ENCODE measurements at places on chromosomes 4 and X. TPM values are rescaled to one million over a fixed set of nuclear protein-coding genes. Genes with fewer than 3 reads are reported as not detected.

The SGMS2 gene
- total RNA-seq = 20.5 TPM

GRCh38 chrX:40570346-40571093 is 10.2 kb upstream of the ATP6AP2 start:
- no peak for DNase-seq

DNA sequence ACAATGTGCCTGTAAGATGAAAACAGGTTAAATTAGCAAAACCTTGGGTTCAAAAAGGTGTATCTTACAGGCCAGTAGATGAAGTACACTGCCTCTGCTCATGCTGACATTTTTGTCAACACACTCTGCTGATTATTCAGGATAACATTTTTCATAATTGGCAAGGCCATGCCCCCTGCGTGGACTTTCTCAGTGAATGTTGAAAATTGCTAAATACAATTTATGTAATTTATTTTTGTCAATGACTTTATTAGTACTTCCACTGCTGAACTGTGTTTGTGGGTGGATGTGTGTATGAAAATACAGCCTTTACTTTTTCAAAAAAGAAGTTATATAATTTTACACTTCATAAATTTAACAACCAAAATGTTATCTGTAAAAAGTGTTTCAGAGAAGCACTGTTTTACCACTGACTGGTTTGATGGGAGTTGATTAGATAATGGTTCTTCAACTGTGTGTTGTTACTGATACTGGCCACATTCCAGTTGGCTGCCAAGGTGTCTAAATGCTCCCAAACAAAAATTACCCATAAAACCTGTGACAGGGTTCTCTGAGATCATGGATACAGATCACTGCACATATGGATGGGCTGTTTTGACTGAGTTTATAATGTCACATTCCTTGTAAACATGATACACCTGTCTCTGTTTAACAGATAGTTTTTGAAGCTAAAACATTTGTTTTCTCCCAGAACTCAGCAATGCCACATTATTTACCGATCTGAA is 151.9 kb upstream of the SLC7A11 start:
- no peak for DNase-seq

GRCh38 chr4:92064574-92064973 is 239.2 kb upstream of the GRID2 start:
- DNase-seq = no peak

Measured in right cardiac atrium (tissue), 5 donors.